ENCODE measurements at places on chromosomes 2 and 18. TPM values are rescaled to one million over a fixed set of nuclear protein-coding genes. Genes with fewer than 3 reads are reported as not detected.

DNA sequence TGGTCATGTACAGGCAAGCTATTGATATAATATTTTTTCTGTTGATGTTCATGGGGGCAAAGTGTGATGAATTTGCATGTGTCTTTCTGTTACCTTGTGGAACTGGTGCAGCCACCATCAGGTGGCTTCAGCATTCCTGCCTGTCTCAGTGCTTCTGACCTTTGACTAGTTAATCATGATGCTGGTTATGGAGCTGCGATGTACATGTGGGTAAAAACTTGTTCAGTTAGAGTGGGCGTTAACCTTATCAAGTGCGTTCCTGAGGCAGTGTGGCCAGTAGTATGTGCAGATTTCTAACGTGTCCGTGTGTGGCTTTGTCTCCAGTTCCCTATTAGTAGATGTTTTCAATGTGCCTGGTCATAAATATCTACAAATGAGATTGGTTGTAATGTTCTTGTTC lies 127.4 kb upstream of the ZSWIM2 start:
- no peaks in the 10 kb centered on the region for H3K4me1 ChIP-seq
- no peaks in the 10 kb centered on the region for H3K27me3 ChIP-seq
- H3K27ac ChIP-seq = no peak overlapping the region
- no peaks in the 10 kb centered on the region for H3K36me3 ChIP-seq
- H3K4me3 ChIP-seq = no peak overlapping the region

DNA sequence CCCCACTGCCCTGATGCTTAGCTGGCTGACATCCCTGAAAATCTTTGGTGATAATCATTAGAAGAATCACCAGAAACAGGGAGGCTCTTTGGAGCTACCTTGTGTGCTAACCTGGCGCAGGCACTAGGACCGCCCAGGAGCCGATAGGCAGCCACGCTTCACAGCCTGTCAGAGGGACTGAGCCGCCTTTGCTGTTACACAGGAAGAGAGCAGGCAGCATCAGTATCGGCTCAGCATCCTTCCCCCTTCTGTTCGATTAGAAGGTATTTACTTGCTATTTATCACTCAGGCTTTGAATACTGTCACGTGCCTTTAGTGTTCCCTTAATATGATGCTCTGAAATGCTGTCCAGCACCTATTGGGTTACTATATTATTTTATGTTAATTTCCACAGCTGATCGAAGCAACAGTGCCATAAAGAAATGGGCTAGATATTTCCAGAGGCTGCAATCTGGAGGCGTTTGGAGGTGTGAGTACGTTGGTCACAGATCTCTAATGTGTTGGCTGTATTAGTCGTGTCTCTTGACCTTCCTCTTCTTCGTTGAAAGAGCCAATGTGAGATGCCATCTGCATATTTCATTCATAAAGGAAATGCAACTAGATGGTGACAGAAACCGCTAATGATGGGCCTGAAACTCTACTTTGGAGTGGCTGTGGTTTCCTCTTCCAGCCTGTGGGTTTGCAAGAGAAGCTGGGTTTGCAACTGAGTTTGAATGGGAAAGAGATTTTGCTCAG lies 110.4 kb upstream of the RAB27B start:
- no peak for DNase-seq
- H3K36me3 ChIP-seq = no peaks in the 10 kb centered on the region
- H3K27ac ChIP-seq = no peak overlapping the region
- H3K4me3 ChIP-seq = no peak overlapping the region
- H3K27me3 ChIP-seq = no peaks in the 10 kb centered on the region

DNA sequence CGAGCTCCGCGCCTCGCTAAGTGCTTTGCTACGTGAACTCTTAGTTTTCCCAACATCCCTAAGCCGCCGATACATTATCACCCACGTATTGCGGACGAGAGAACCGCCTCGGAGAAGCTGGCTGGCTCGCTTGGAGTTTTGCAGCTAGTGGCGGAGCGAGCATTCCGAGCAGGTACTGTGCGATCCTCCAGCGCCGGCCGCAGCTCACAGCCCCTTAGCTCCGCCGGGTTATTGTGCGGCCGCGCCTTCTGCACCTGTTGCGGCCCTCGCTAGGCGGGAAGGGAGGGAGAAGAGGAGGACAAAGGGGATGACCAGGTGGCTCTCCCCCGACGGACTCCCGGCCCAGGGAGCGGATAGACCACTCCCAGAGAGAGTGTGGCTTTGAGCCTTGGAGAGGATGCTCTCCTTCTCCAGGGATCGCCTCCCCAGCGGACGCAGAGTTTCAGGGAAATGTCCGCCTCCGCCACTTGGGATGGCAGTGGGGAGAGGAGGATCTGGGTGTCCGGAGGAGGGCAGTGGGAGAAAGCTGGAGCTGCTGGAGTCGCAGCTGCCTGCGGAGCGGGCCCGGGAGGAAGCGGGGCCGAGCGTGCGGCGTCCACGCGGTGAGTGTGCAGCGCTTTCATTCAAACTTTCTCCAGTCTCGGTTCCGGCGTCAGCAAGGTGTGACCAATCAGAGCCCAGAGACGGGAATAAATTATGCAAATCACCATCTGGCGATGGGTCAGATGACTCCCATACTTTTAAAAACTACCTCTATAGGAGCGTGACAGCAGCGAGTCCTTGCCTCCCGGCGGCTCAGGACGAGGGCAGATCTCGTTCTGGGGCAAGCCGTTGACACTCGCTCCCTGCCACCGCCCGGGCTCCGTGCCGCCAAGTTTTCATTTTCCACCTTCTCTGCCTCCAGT lies at the start of gene LIPG:
TSS of gene LIPG (plus strand) at position 769 of the 905 bp plus-strand sequence. CDS start 252 bp downstream, outside the sequence.
- no peak within 1 kb of the TSS for H3K27ac ChIP-seq
- peaks cover 68% of the 10 kb centered on the region for H3K27me3 ChIP-seq
- no peaks in the 10 kb centered on the region for H3K36me3 ChIP-seq
- DNase-seq = peak; percentile 50
- peak within 1 kb of the TSS; percentile 28 for H3K4me3 ChIP-seq
- H3K4me1 ChIP-seq = peaks cover 7% of the 10 kb centered on the region

DNA sequence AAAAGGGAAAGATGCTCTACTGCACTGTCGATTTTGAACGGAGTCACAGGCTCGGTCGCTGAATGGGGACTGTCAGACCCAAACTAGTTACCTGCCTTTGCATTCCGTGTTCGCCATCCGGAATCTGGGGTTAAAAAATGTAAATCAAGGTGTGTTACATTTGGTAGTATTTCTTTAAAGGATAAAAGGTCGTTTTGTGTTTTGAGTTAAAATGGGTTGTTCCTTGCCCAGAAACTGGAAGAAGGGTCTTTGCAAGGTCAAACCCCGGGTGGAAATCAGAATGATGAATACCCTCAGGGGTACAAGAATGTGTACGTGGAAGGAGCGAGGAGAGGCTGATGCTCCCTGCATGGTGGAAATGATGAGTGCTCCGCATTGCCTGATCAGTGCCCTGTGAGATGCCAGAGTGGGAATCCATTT lies 1.0 kb downstream of the VSNL1 start:
- H3K27ac ChIP-seq = no peak overlapping the region
- H3K36me3 ChIP-seq = no peaks in the 10 kb centered on the region
- H3K4me3 ChIP-seq = no peak overlapping the region
- H3K27me3 ChIP-seq = peaks cover 30% of the 10 kb centered on the region
- no peaks in the 10 kb centered on the region for H3K4me1 ChIP-seq

AQP12A gene
- not detected for total RNA-seq

DNA sequence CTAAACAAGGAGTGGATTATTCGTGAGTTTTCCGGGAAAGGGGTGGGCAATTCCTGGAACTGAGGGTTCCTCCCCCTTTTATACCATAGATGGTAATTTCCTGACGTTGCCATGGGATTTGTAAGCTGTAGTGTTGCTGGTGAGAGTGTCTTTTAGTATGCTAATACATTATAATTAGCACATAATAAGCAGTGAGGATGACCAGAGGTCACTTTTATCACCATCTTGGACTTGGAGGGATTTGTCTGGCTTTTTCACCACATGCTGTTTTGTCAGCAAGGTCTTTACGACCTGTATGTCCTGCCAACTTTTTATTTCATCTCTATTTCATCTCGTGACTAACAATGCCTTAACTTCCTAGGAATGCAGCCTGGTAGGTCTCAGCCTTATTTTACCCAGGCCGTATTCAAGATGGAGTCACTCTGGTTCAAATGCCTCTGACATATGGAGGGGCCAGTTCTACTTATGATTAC lies 124.8 kb upstream of the B3GNT2 start:
- no peaks in the 10 kb centered on the region for H3K27me3 ChIP-seq
- H3K27ac ChIP-seq = no peak overlapping the region
- no peak overlapping the region for H3K4me3 ChIP-seq
- no peaks in the 10 kb centered on the region for H3K4me1 ChIP-seq
- H3K36me3 ChIP-seq = no peaks in the 10 kb centered on the region

CGREF1 gene
- total RNA-seq = 0.28 TPM

THSD7B gene
- not detected for total RNA-seq

SH2D6 gene
- 0.36 TPM for total RNA-seq

- H3K27ac ChIP-seq = no peak overlapping the region
- H3K4me3 ChIP-seq = no peak overlapping the region
- no peaks in the 10 kb centered on the region for H3K36me3 ChIP-seq
- no peak for DNase-seq
- H3K27me3 ChIP-seq = no peaks in the 10 kb centered on the region
These were observed 17.9 kb downstream of the MFSD6 start for GRCh38 chr2:190425883-190426658.

GRCh38 chr2:43718530-43719124 lies 42.4 kb upstream of the C1GALT1C1L start:
- H3K4me1 ChIP-seq = no peaks in the 10 kb centered on the region
- no peaks in the 10 kb centered on the region for H3K36me3 ChIP-seq
- no peak for DNase-seq
- H3K27ac ChIP-seq = no peak overlapping the region
- H3K4me3 ChIP-seq = no peak overlapping the region
- no peaks in the 10 kb centered on the region for H3K27me3 ChIP-seq

FAP gene
- 71.0 TPM for total RNA-seq

DNA sequence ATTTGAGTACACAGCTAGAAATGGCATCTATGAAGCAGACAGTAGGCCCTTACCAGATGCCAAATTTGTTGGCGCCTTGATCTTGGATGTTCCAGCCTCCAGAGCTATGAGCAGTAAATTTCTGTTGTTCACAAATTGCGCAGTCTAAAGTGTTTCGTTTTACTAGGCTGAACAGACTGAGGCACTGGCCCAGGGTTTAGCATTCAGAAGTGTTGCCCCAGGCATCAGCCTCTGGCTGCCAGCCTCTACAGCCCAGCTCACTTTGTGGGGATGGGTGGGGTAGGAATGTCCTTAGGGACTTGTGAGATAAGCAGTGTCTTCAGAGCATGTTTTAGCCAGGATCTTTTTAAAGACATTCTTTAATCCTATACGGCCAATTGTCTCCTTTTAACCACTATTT lies 51.5 kb upstream of the MGAT5 start:
- no peak for DNase-seq
- no peaks in the 10 kb centered on the region for H3K27me3 ChIP-seq
- H3K36me3 ChIP-seq = no peaks in the 10 kb centered on the region
- no peak overlapping the region for H3K27ac ChIP-seq
- H3K4me3 ChIP-seq = no peak overlapping the region

DNA sequence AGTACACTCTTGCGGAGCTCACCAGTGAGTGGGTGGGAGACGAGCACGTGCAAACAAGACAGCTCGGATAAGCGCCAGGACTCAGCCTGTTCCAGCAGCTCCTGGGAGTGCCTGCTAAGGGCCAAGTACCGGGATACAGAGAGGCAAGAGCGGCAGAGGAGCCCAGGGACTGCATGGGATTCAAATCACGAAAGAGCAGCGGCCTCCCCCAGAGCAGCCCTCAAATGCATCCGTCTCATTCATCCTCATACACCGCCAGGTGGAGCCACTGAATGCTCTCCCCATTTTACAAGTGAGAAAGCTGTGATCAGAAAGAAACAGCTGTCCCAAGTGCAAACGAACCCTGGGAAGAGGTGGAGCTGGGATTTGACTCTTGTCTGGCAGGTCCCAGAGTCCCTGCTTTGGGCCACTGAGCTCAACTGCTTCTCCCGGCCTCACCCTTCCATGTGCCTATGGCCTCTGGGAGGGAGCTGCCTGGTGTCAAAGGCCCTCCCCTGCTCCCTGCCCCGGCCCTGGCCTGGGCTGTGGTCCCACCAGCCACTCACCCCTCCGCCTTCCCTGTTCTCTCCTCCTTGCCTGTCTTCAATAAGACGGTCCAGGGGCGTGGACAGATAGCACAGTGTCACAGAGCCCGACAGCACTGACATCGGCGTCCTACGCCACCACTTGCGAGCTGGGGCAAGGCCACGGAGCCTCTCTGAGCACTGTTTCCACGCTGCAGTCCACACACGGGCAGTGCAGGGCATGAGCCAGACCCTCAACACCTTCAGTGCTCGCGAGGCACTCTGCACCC lies 72.8 kb upstream of the TAF1B start:
- H3K4me1 ChIP-seq = peaks cover 9% of the 10 kb centered on the region
- peaks cover 8% of the 10 kb centered on the region for H3K27me3 ChIP-seq
- DNase-seq = peak; percentile 71

PAX3 gene
- not detected for total RNA-seq

GRCh38 chr2:224507789-224508188 lies 77.4 kb downstream of the CUL3 start:
- no peak overlapping the region for H3K27ac ChIP-seq
- no peak overlapping the region for H3K4me3 ChIP-seq
- no peaks in the 10 kb centered on the region for H3K27me3 ChIP-seq
- DNase-seq = peak; percentile 26
- no peaks in the 10 kb centered on the region for H3K4me1 ChIP-seq

DCDC2C gene
- not detected for total RNA-seq

ESPNL gene
- total RNA-seq = 1.4 TPM

DNA sequence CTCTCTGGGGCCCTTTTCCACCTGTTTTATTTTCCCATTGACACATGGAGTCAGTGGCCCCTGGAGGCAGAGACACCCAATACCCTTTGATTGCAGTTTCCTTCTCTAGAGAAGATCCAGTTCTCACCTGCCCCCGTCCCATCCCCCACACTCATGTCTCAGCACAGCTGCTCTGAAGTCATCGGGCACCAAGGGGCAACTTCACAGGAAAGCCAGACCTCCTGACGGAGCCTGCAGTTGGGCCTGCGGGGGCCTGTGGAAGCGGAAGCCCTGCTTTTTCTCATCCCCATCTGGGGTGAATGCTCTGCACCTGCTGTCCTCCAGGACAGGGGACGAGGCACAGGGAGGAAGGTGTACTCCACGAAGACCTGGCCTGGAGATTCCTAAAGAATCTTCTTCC lies 308.3 kb upstream of the EPAS1 start:
- H3K4me3 ChIP-seq = no peak overlapping the region
- no peaks in the 10 kb centered on the region for H3K27me3 ChIP-seq
- no peak for DNase-seq
- peaks cover 17% of the 10 kb centered on the region for H3K4me1 ChIP-seq

SP3 gene
- 136 TPM for total RNA-seq

- DNase-seq = peak; percentile 71
- H3K4me3 ChIP-seq = no peak overlapping the region
- no peaks in the 10 kb centered on the region for H3K27me3 ChIP-seq
- no peak overlapping the region for H3K27ac ChIP-seq
- H3K4me1 ChIP-seq = peaks cover 10% of the 10 kb centered on the region
These were observed 519.4 kb downstream of the TDRD15 start for GRCh38 chr2:21643180-21643579.

DNA sequence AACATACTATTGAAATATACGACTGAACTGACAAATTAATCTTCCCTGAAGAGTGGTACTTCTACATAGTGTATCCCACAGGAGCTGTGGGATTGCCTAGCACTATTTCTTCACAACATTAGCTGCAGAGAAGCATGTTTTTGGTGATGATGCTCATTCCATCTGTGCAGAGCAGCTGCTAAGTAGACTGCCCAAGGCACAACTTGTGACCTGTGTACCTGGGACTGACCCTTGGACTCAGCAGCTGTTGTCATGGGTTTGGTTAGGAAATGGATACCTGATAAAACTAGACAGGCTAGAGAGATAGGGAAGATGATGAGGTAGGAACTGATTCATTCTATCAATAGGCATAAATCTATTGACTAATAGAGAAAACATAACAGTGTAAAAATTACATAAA lies 1204.0 kb downstream of the DSC3 start:
- DNase-seq = no peak
- H3K4me3 ChIP-seq = no peak overlapping the region
- H3K4me1 ChIP-seq = no peaks in the 10 kb centered on the region
- no peak overlapping the region for H3K27ac ChIP-seq

- H3K36me3 ChIP-seq = peaks cover 61% of the 10 kb centered on the region
- no peak overlapping the region for H3K27ac ChIP-seq
- no peak overlapping the region for H3K4me3 ChIP-seq
These were observed 241.3 kb downstream of the HDAC4 start for GRCh38 chr2:239159476-239159911.

Data from IMR-90 (cell line).